ENCODE measurements at places on chromosomes 5 and 9.

GRCh38 chr5:84680908-84681307 lies 296.2 kb upstream of the EDIL3 start:
- no peak for DNase-seq

- DNase-seq: no peak
These were observed 99.3 kb downstream of the GDNF start for GRCh38 chr5:37740331-37741066.

GRCh38 chr5:1883925-1884677 lies 1.4 kb upstream of the IRX4 start:
- DNase-seq: no peak

GRCh38 chr9:135508211-135508820 lies 7.8 kb downstream of the MRPS2 start:
- no peak for DNase-seq

- DNase-seq: no peak
These were observed 516.6 kb upstream of the DAB2 start for GRCh38 chr5:39941416-39941815.

GRCh38 chr5:164742025-164742424 lies 1236.6 kb downstream of the MAT2B start:
- DNase-seq: no peak

- DNase-seq: no peak
These were observed 117.4 kb upstream of the GPR151 start for GRCh38 chr5:146633323-146633764.

DNA sequence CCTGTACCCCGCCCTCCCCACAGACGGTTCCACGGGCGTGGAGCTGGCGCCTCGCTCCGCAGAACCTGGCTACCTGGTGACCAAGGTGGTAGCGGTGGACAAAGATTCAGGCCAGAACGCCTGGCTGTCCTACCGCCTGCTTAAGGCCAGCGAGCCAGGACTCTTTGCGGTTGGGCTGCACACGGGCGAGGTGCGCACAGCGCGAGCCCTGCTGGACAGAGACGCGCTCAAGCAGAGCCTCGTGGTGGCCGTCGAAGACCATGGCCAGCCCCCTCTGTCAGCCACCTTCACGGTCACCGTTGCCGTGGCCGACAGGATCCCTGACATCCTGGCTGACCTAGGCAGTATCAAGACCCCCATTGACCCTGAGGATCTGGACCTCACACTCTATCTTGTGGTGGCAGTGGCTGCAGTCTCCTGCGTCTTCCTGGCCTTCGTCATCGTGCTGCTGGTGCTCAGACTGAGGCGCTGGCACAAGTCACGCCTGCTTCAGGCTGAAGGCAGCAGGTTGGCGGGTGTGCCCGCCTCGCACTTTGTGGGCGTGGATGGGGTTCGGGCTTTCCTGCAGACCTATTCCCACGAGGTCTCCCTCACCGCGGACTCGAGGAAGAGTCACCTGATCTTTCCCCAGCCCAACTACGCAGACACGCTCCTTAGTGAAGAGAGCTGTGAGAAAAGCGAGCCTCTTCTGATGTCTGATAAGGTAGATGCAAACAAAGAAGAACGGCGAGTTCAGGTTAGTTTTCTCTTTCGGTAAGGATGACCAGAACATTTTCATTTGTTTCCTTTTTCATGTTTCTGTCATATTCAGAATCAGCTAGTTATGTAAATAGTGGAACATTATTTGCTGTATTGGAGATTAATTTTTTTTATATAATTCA lies 2.3 kb downstream of the PCDHGA5 start:
- no peak for DNase-seq

DNA sequence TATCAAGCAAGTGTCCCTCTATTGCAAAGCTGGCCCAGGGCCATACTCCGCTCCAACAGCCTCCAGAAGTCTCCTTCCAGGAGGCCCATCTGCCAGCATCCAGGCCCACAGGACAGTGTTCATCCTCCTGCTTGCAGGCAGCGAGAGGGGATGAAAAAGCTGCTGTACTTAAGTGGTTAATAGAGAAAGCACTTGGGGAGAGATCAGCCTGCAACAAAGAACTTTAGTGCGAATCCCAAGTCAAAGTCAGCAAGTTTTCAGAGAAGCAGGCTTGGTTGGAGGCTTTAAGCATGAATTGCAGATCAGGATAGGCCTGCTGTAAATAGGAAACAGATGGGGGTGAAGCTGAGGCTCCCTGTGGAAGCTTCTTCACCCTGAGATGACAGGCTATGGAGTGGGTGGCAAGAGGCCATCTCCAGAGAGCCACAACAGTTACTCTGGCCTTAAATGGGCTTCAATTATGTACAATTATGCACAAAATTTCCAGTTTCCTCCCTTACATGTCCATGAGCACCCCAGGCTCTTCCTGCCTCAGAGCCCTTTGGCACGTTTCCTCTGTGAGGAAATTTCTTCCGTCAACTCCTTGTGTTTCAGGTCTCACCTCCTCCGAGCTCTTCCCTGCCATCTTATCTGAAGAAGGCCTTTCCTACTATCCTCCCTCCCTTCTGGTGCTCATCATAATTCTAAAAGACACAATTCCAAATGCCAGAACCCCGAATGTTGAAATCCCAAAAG lies 98.0 kb upstream of the NR3C1 start:
- no peak for DNase-seq

DNA sequence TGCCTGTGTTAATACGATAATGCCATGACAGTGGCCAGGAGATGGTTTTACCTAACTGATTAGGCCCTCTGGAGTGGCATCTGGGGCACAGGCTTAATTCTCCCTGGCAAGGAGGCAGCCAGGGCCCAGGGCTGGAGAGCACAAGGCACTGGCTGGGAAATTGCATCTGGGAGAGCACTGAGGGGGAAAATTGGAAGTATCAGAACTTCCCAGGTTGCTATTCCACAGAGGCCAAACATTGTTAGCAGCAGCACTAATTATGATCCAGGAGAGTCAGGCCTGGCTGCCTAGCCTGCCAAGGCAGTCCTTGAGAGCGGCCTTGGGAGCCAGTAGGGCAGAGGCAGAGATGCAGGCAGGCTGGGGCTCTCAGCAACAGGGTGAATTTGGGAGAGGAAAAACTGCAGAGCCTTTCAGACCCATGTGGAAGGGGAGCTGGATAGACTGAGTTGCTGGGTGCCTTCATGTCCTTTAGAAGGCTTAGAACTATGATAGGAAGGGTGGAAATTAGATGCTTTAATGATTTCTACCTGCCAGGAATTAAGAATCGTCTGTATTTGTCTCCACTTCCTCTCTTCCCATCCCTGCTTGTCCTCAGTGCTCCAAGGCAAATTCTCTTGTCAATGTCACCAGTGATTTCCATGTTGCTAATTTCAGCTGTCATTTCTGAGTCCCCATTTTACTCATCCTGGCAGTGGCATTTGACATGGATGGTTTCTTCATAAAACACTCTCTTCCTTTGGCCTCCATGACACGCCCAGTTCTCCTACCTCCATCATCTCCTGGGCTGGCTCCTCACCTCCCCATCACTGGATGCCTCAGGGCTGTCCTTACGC lies 56.1 kb upstream of the HSPA9 start:
- DNase-seq: no peak

DNA sequence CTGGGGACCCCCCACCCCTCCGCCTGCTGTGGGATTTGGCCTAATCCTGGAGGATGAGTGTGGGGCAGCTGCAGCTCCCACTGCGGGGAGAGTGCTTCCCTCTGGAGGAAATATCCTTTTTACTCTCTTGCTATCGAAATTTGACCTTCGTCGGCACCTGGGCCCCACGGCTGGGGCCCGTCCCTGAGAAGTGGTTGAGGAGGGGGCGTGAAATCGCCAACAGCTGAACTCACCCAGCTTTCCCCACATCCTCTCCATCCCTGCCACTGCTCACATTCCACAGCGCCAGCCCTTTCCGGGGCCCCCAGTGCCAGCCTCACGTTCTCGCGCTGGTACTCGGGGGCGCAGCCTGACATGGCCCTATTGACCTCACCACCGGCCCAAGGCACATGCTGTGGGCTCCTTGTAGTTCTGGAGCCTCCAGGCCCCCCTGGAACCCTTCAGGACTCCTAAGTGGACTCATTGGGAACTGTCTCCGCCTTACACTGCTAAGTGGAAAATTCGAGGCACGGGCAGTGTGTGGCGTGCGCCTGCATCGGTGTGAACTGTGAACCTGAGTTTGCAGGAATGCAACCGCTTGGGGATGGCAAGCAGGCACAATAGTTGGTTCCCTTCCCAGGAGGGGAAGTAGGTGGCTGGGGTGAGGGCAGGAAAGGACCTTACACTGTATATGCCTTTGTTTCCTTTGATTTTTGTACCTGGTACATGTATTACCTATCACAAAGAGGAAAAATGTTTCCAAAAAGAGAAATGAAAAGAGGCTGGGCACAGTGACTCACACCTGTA lies 19.2 kb downstream of the FGFR4 start:
- no peak for DNase-seq

DNA sequence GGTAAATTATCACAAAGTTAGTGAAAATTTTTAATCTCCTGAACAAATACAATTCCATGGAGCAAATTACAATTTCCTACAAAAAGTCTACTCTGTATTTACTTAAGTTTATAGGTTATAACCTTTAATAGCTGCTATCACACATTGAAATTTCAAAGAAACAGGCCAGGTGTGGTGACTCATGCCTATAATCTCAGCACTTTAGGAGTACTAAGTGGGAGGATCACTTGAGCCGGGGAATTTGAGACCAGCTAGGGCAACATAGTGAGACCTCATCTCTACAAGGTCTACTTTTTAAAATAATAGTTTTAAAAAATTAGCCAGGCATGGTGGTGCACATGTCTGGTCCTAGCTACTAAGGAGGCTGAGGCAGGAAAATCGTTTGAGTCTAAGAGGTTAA lies 50.3 kb downstream of the HINT1 start:
- no peak for DNase-seq

DNA sequence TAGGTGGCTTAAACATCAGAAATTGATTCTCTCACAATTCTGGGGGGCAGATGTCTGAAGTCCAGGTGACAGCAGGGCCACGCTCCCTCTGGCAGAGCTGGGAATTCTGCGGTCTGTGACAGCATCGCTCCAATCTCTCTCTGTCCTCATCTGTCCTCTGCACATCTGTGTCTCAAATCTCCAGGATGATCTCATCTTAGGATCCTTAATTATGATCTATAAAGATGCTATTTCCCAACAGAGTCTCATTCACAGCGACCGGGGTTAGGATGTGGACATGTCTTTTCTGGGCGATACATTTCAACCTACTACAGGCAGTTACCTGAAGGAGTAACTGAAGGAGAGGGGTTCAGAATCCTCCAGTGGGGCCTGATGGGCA lies 31.4 kb downstream of the ANKRD33B start:
- no peak for DNase-seq

GRCh38 chr5:97628031-97628430 lies 445.0 kb upstream of the RIOK2 start:
- DNase-seq: no peak

DNA sequence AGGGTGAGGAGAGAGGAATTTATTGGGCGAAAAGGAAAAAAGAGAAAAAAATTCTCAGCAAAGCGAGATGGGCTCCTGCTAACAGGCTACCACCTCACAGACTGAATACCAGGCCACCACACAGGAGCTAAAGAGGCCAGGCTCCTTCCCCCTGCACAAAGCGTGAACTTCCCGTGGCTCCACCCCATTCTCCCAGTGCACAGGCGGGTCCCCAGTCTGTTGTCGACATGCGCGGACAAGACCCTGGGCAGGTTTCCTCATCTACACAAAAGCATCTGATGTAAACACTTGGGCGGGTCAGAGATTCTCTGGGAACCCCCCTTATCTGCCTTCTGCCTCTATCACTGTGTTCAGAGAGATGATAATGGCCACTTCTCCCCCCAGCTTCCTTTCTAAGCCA lies 34.2 kb downstream of the IL31RA start:
- DNase-seq: no peak

- no peak for DNase-seq
These were observed 63.0 kb upstream of the SELENOP start for GRCh38 chr5:42874621-42875198.

GRCh38 chr9:125564631-125565030 lies 142.4 kb downstream of the MAPKAP1 start:
- no peak for DNase-seq

DNA sequence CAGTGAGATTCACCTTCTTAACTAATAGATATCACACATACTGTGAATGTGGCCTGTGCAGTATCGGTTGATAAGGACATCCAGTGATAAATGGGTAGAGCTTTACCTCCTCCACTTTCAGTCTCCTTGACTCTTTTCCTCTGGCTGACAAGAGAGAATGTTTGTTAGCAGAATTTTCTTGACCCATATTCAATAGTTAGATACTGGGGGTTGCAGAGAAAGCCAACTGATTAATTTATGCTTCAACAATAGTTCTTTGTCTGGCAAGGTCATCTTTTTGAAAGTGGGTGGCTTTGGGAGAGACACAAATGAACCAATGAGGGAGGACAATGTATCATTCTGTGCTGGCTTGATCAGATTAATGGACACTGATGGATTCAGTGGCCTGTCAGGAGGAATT lies 30.3 kb downstream of the TTC23L start:
- no peak for DNase-seq
